ENCODE measurements at places on chromosomes 16 and 17.

DNA sequence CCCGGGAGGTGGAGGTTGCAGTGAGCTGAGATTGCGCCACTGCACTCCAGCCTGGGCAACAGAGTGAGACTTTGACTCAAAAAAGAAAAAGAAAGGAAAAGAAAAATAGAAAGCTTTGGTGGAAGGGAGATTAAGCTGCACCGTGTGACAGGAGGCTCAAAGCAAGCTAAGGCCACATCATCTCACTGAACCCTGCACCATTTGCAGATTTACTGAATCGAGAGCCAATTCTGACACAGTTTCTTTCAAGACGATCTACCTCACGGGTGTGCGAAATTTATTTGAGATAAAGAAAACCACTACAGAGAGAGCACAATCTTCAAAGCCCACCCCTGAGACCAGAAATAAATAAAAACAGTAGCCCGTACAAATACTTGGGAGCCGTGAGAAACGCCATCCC is 49.6 kb downstream of the RTN4RL1 start:
- DNase-seq, result no peak

DNA sequence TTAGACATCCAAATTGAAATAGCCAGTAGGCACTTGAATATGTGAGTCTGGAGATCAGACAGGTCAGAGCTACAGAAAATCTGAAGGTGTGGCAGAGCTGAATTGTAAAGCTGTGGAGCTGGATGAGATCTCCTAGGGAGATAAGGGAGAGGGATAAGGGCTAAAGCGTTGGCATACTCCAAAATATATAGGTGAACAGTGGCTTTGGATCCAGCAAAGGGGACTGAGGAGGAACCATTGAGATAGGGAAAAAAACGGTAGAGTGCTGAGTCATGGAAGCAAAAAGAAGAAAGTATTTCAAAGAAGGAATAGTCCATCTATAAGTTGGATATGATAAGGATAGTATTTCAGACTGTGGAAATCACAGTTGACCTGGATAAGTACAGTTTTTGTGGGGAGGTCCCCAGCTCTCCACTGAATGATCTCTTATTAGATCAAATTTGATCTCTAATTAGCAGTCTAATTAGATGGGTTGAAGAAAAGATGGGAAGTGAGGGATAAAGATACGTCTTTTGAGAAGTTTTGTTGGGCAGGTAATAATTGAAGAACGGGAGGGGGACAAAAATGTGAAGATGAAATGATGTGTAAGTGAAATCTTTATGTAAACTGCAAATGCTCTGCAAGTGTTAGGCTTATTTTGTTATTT is 587 bp upstream of the DBF4B start:
- no peak for DNase-seq

- DNase-seq, result no peak
Measured at GRCh38 chr17:42282478-42283080, 5.7 kb upstream of the STAT5A start.

- DNase-seq, result no peak
Measured at GRCh38 chr16:49351096-49351487, 22.5 kb upstream of the C16orf78 start.

DNA sequence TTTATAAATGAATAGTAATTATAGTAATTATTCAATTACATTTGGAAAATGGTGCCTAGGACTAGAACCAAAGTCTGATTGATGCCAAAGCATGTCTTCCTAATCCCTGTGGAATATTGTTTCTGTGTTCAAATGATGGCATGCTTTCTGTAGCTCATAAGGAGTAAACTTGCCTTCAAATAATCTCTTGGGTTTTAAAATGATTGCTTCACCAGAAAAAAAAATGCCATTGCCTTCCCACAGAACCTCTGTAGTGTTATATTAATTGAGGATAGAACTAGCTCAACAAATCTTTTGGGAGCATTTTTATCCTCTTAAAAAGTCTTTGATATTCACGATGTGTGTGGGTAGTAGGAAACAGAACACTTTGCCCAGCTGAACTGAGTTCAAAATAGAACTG is 7.7 kb upstream of the TMEM100 start:
- DNase-seq, result no peak

GRCh38 chr17:78993981-78994671 is 14.4 kb upstream of the LGALS3BP start:
- DNase-seq, result no peak

DNA sequence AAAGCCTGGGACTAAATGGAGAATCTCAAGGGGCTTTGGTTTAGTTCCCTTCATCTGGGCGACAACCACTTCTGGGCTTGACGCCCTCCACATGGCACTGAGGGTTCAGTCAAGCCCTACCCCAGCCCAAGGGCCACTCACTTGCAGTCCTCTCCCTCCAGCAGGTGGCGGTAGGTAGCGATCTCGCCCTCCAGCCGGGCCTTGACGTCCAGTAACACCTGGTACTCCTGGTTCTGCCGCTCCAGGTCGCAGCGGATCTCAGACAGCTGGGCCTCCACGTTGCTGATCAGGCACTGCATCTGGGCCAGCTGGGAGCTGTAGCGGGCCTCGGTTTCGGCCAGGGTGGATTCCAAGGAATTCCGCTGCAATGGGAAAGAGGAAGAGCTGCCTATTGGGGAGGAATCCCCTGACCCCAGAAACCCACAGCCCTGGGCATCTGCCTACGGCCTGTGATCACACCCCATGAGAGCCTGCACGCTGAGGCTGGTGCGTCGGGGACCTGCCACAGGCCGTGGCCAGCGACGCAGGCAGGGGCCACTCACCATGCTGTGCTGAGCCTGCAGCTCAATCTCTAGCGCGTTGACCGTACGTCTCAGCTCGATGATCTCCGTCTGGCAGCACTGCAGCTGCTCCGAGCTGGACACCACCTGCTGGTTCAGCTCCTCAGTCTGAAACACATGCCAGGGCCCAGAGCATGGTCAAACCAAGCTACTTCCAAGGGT is 2.7 kb downstream of the KRT36 start:
- DNase-seq, result no peak

DNA sequence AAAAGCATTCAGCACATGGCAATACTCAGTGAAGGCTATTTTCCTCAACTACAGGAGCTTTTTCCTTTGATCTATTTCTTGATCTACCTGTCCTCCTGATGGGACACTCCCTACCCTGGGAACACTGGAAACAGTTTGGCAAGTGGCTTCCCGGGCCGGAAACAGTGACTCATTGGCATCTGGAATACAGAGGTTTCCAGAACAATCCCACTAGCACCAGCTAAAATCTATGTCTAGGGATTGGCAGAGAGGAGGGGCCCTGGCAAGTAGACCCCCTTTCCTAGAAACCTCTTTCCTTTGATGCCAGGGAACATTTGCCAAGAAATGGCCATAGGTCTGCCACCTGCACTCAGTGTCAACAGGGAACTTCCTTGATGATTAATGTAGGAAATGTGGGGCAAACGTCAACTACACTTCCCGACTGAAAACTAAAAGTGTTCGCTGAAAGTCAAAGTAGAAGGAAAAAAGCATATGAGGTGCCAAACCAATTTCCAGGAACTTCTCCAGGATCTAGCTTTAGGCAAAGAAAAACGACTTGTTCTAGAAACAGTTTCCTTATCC is 30.4 kb upstream of the FBXW10B start:
- DNase-seq, result peak; percentile 91
